Bronchial smooth muscle cell (primary cell): ENCODE measurements at places on chromosomes 5 and 9. TPM values are rescaled to one million over a fixed set of nuclear protein-coding genes. Genes with fewer than 3 reads are reported as not detected.

Gene PDZD2
- 0.09 and 0.16 TPM in 2 replicates for total RNA-seq

Gene CDX1
- not detected in 2 replicates for total RNA-seq

Gene SPATA31E1
- under 0.01 TPM in 1 of 2 replicates, not detected in the other for total RNA-seq

Gene ADRA1B
- total RNA-seq, result not detected in 2 replicates

Gene PCDHGB1
- 1.5 and 3.8 TPM in 2 replicates for total RNA-seq

Gene OR1Q1
- not detected in 2 replicates for total RNA-seq

Gene LCN6
- not detected in 2 replicates for total RNA-seq

Gene CTSV
- 0.16 and 0.34 TPM in 2 replicates for total RNA-seq

Gene KCNN2
- total RNA-seq, result 0.16 TPM in 1 of 2 replicates, not detected in the other

Gene SPEF2
- 1.2 and 3.5 TPM in 2 replicates for total RNA-seq

Gene HMCN2
- total RNA-seq, result under 0.01 and 0.09 TPM in 2 replicates

Gene PANK3
- total RNA-seq, result 12.0 and 18.4 TPM in 2 replicates

Gene CCDC192
- not detected in 2 replicates for total RNA-seq

Gene SPAAR
- total RNA-seq, result under 0.01 and 0.17 TPM in 2 replicates

Gene GABRA6
- total RNA-seq, result not detected in 2 replicates

Gene CFAP77
- 0.09 TPM in 1 of 2 replicates, not detected in the other for total RNA-seq

Gene GHR
- 2.5 and 3.5 TPM in 2 replicates for total RNA-seq

Gene STK32A
- 0.09 and 0.32 TPM in 2 replicates for total RNA-seq

Gene TRIP13
- 1.8 and 4.1 TPM in 2 replicates for total RNA-seq

Gene TXNDC8
- not detected in 2 replicates for total RNA-seq

Gene IL3
- not detected in 2 replicates for total RNA-seq

Gene HTR1A
- total RNA-seq, result not detected in 2 replicates

Gene MIER3
- 9.6 and 11.4 TPM in 2 replicates for total RNA-seq

Gene CATSPER3
- 0.16 and 0.17 TPM in 2 replicates for total RNA-seq

Gene SPINK4
- 0.95 TPM in 1 of 2 replicates, not detected in the other for total RNA-seq

Gene SLC36A2
- not detected in 2 replicates for total RNA-seq

Gene ADAMTS19
- under 0.01 TPM in 1 of 2 replicates, not detected in the other for total RNA-seq

Gene LCN9
- total RNA-seq, result not detected in 2 replicates

Gene MAMDC2
- total RNA-seq, result 0.52 and 1.7 TPM in 2 replicates

Gene HMMR
- 0.86 and 4.7 TPM in 2 replicates for total RNA-seq

Gene MARVELD2
- 0.16 and 0.26 TPM in 2 replicates for total RNA-seq

Gene PCDHGA4
- 1.1 and 4.7 TPM in 2 replicates for total RNA-seq

Gene MELK
- total RNA-seq, result 3.5 and 6.5 TPM in 2 replicates

Gene ERCC6L2
- 66.7 and 78.5 TPM in 2 replicates for total RNA-seq
